HT1080 (cell line): ENCODE measurements at places on chromosomes 12 and 14. TPM values are rescaled to one million over a fixed set of nuclear protein-coding genes. Genes with fewer than 3 reads are reported as not detected.

GRCh38 chr12:110012137-110012536 lies 12.9 kb downstream of the ANKRD13A start:
- no peak for DNase-seq

GDF3 gene
- total RNA-seq: not detected in 2 replicates

NINJ2 gene
- total RNA-seq: 0.50 and 0.63 TPM in 2 replicates

TMTC1 gene
- total RNA-seq: 0.11 and 0.87 TPM in 2 replicates

EML5 gene
- total RNA-seq: 1.5 and 2.0 TPM in 2 replicates

PDE3A gene
- total RNA-seq: 0.40 and 0.43 TPM in 2 replicates

ADAM21 gene
- 0.87 and 1.3 TPM in 2 replicates for total RNA-seq

DNA sequence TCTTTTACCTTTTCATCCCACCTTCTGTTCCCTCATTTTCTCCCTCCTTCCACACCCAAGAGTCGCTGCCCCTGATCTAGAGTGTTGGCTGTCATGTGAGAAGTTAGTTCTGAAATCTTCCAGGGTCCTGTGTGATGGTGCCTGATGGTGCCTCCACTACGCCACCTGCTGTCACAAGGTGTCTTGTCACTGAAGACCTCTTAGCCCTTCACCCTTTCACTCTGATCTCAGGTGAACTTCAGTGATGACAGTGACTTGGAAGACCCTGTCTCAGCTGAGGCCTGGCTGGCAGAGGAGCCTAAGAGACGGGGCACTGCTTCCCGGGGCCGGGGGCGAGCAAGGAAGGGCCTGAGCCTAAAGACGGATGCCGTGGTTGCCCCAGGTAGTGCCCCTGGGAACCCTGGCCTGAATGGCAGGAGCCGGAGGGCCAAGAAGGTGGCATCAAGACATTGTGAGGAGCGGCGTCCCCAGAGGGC lies 7.6 kb upstream of the PFDN5 start:
- peak; percentile 50 for DNase-seq
